ENCODE measurements at places on chromosomes 7 and 10. TPM values are rescaled to one million over a fixed set of nuclear protein-coding genes. Genes with fewer than 3 reads are reported as not detected.

DNA sequence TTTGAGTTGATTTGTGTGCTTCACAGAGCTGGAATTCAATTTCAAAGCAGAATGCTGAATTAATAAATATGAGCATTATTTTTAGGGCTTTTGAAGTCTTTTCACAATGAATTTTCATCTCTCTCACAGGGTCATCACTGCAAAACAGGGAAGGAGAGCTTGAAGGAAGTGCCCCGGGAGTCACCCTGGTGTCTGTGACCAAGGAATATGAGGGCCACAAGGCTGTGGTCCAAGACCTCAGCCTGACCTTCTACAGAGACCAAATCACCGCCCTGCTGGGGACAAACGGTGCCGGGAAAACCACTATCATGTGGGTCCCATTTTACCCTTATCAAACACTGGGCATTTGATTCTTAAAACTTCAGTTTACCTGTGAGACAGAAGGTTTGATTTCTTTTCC, 217.7 kb downstream of the ABCA13 start:
- H3K27ac ChIP-seq, result no peak overlapping the region
- no peak for DNase-seq
- no peaks in the 10 kb centered on the region for H3K36me3 ChIP-seq
- no peaks in the 10 kb centered on the region for H3K27me3 ChIP-seq
- no peaks in the 10 kb centered on the region for H3K4me1 ChIP-seq

DNA sequence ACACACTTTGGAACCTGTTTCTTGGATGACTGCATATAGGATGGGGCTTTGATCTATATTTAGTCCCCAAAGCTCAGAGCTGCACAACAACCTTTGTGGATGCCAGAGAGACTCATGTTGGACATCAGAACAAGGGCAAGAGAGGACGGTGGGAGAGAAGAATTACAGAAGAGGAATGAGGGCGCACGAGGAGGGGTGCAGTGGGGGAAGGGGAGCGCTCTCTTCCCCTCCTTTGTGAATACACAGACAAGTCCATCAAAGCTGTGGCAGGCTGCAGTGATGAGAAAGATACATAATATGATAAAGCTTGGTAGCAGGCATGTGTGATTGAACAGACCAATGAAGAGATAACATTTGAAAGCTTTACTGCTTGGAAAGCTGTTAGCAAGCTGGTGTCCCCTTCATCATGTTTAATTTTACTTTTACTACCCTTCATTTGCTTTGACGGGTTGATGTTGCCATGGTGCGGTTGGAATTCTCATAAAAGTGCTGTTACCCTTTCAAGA, 857.8 kb downstream of the KCNMA1 start:
- H3K27ac ChIP-seq, result no peak overlapping the region
- H3K36me3 ChIP-seq, result no peaks in the 10 kb centered on the region

DNA sequence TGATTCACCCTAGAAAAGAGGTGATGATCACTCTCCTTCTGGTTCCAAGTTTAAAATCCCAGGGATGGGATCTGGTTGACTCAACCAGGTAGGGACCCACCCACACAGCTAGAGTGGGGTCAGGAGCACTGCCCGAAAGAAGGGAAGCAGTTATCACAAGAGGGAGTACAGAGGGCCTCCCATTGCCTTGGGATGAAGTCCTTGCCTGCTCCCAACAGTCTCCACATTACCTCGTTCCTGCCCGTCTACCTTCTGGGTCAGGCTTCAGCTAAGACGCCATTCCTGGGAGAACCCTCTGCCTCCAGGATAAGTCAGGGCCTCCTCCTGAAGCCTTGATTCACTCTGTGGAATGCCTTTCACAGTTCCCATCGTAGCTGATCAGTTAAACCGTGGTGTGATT, 23.8 kb downstream of the ZMIZ2 start:
- peaks cover 36% of the 10 kb centered on the region for H3K4me1 ChIP-seq
- H3K36me3 ChIP-seq, result peaks cover 4% of the 10 kb centered on the region
- no peaks in the 10 kb centered on the region for H3K27me3 ChIP-seq
- no peak overlapping the region for H3K27ac ChIP-seq
- DNase-seq, result no peak

DNA sequence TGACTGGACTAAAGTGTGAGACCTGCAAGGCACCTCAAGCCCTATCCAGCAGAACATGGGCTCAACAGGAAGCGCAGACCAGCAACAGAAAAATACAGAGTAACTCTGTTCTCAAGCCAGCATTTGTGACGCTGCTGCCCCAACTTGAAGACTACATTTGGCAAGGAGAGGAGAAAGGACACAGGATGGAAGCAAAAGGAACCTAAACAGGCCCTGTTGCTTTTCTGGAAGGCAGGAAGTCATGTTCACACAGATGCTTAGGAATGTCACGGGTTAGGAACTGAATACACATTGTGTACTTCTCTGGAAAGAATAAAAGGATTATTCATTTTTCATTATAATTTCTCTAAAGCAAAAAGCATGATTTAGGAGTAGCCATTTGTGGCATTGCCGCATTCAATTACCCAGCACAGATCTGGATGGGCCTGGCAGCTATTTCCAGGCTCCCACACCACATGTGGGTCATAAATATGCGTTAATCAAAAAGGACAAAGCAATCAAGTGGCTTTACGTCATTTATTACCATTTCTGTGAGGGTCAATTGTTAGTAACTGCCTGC, 19.8 kb upstream of the TOMM7 start:
- H3K36me3 ChIP-seq, result no peaks in the 10 kb centered on the region
- DNase-seq, result no peak
- H3K27me3 ChIP-seq, result no peaks in the 10 kb centered on the region
- H3K27ac ChIP-seq, result peak overlapping the region; percentile 68
- H3K4me3 ChIP-seq, result no peak overlapping the region
- H3K4me1 ChIP-seq, result peaks cover 11% of the 10 kb centered on the region

- no peak overlapping the region for H3K4me3 ChIP-seq
- no peaks in the 10 kb centered on the region for H3K27me3 ChIP-seq
These were observed 62.5 kb upstream of the TOMM7 start for GRCh38 chr7:22884911-22885788.

- no peak overlapping the region for H3K27ac ChIP-seq
- H3K27me3 ChIP-seq, result no peaks in the 10 kb centered on the region
- DNase-seq, result no peak
- no peaks in the 10 kb centered on the region for H3K36me3 ChIP-seq
- H3K4me1 ChIP-seq, result peaks cover 42% of the 10 kb centered on the region
- no peak overlapping the region for H3K4me3 ChIP-seq
These were observed 200.4 kb downstream of the TAX1BP1 start for GRCh38 chr7:27940341-27940740.

GRCh38 chr10:33114451-33114952, 156.5 kb upstream of the ITGB1 start:
- H3K27ac ChIP-seq, result peak overlapping the region; percentile 74
- peaks cover 46% of the 10 kb centered on the region for H3K4me1 ChIP-seq
- no peaks in the 10 kb centered on the region for H3K36me3 ChIP-seq
- DNase-seq, result no peak
- peaks cover 10% of the 10 kb centered on the region for H3K27me3 ChIP-seq

GHRHR gene
- not detected for total RNA-seq

CD36 gene
- total RNA-seq, result 1,018 TPM

AS3MT gene
- 17.2 TPM for total RNA-seq
